Tibial nerve (tissue), 4 donors: ENCODE measurements at places on chromosomes 13 and 19. TPM values are rescaled to one million over a fixed set of nuclear protein-coding genes. Genes with fewer than 3 reads are reported as not detected.

GRCh38 chr13:91716436-91717065 is 318.1 kb downstream of the GPC5 start:
- DNase-seq, result no peak
- H3K4me3 ChIP-seq, result no peak overlapping the region

DNA sequence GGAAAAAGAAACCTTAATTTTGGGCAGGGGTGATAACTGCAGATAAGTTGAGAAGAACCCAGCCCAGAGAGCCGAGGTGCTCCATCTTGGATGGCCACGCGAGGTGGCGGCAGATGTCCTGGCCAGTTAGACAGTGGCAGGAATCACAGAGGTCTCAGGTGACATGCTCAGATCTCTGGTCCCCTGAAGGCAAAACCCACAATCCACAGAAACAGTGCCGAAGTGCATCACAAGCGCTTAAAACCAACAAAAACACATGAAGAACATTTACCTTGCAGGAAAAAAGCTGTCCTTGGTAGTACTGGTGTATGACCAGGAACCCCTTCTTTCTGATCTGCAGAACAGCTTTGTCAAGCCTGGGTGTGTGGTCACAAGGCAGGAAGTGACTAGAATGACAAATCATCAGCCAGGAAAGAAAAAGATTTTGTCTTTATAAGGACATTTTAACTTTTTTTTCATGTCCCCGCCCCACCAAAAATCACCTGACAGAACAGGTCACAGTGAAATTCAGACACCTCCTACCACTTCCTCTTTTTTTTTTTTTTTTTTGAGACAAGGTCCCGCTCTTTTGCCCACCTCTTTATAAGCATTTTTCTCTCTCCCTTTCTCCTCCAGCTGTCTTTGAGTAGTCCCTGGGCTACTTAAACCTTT is at the start of gene LCP1:
LCP1 (minus strand) TSS at position 338 of the 651 bp plus-strand sequence. CDS start 22,515 bp downstream, outside the sequence.
- H3K4me3 ChIP-seq, result no peak within 1 kb of the TSS
- DNase-seq, result no peak
- no peaks in the 10 kb centered on the region for H3K27me3 ChIP-seq

DNA sequence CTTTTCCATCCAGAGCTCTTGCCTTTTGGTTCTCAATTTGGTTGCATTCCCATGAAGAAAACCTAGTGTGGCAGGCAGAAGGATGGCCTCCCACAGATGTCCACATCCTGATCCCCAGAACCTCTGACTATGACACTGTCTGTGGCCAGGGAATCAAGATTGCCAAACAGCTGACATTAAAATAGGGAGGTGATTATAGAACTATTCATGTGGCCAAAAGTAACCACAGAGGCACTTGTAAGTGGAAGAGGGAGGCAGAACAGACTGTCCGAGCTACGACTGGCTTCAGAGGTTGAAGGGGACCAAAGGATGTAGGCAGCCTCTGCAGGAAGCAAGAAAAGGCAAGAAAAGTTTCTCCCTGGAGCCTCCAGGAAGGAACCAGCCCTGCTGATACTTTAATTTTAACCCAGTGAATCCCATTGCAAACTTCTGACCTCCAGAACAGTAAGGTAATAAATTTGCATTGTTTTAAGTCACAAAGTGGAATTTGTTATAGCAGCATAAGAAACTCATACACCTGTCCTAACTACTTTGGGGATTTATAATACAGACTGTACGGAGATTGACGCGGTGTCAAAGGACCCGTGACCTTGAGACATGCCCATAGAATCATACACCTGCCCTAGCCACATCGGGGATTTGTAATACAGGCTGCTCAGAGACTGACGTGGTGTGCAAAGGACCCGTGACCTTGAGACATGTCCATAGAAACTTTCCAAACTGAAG is 106.5 kb downstream of the ATP11A start:
- DNase-seq, result no peak

The ZNF154 gene
- total RNA-seq, result 2.0 TPM

The MRPL4 gene
- 49.2 TPM for total RNA-seq

The MCEMP1 gene
- not detected for total RNA-seq
